Activated T-helper 9 cell treated with anti-CD3 and anti-CD28 coated beads, Interleukin-2, amount 50 U/mL, for 16 hours (primary cell): ENCODE measurements at places on chromosomes 13 and 19.
A peak's percentile ranks its signal among the peaks of the same experiment; 100 is the strongest.

DNA sequence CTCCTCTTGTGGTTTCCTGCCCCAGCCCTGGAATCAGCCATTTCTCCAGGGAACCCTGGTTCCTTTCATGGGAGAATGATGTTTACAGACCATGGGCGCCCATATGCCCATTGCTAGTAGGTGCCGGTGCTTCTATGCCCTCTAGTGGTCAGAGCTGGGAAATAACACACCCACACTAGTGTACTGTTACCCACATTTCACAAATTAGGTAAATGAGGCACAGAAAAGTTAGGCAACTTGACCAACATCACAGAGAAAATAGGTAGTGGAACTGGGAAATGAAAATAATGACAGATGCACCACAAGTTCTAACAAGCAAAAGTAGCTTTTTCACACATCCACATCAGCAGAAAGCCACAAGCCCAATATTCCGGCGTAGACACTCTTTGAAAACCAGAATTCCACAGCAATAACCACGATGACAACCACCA is 1.3 kb upstream of the CEACAM3 start:
- DNase-seq = peak; percentile 39

DNA sequence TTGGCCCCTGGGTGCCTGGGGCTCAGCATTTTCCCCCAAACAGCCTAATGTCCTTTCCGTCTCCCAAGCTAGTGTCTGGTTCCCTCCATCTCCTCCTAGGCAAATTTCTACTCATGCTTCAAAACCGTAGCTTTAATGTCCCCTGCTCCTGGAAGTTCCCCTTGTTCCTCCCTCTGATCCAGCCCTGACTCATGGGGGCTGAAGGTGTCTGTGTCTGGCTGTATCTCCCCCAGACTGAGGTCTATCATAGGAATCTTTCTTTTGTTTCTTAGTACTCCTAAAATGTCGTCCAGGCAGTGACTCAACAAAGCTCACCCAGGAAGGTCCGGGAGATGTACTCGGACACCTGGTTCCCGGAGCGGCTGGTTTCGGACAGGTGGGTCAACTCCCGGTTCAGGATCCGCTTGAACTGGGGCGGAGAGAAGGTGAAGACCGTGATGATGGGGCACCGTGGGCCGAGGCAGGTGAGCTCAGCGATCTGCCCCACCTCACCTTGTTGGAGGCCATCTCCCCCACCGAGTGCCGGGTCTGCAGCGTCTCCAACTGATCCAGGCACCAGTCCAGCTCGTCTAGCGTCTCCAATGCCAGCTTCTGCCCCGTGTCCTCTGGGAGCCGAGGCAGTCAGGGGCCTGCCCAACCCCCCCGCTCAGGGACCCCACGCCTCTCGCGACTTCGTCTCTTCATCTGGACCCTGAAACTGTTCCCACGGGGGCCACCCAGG is 6.2 kb downstream of the PDE4C start:
- DNase-seq = no peak

DNA sequence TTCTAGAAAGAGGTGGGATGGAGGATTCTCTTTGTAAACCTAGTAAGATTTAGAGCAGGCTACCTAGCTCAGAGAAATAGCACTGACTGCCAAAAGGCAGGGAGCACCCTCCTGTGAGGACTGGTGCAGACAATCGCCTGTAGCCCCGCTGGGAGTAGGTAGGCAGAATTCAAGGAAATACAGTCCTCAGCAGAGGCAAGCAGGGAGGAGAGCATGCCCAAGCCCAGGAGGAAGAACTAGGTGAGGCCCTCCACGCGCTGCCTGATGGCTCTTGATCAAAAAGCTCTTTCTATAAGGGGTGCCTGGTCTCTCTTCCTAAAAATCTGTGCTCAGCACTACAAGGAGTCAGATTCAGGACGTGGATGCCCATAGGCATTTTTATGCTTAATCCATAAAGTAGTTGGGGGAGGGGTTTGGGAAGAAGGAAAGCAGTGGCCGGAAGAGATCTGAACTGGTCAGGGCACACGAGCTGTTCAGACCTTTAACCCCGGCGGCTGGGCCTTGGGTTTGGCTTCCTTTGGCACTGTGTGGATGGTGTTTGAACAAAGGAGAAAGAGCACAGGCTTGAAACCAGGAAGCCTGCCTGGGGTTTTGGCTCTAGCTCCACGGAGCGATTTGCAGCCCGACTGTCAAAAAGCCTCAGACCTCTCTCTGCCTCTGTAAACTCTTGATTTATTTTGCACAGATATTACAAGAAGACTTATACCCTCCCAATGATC is 320.6 kb downstream of the FOXO1 start:
- DNase-seq = no peak

GRCh38 chr19:18518639-18519038 is 3.2 kb downstream of the ELL start:
- DNase-seq = no peak

- DNase-seq = no peak
Observed at GRCh38 chr13:36074659-36075058, 56.5 kb downstream of the DCLK1 start.

DNA sequence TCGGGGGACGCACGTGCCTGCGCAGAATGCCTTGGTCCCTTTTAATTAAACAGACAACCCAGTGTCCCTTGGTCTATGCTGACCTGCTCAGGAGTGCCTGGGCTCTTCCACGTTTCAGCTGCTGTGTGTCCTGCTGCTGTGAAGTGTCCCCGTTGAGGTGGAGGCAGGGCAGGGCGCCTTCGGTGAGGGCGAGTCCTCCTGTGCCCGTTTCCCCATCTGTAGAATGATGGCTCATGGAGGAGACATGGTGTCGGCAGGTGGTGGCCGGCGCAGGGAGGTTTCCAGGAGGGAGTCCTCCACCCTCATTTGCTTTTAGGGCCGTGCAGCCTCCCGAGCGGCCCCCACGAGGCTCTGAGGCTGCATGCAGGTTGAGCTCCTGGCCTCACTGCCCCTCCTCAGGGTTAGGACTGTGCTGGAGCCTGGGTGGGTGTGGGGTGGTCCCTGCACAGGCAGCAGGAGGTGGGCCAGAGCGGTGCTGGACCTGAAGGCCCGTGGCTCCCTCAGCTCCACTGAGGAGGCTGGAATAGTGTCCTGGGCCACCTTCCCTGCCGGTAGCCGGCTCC is 8.8 kb downstream of the STK11 start:
- no peak for DNase-seq

GRCh38 chr19:7488736-7489353 is at the start of gene PEX11G:
Gene PEX11G, minus strand, starts transcription at chr19:7489035. Its CDS starts 25 bp downstream, at chr19:7489010.
- DNase-seq = peak; percentile 88

DNA sequence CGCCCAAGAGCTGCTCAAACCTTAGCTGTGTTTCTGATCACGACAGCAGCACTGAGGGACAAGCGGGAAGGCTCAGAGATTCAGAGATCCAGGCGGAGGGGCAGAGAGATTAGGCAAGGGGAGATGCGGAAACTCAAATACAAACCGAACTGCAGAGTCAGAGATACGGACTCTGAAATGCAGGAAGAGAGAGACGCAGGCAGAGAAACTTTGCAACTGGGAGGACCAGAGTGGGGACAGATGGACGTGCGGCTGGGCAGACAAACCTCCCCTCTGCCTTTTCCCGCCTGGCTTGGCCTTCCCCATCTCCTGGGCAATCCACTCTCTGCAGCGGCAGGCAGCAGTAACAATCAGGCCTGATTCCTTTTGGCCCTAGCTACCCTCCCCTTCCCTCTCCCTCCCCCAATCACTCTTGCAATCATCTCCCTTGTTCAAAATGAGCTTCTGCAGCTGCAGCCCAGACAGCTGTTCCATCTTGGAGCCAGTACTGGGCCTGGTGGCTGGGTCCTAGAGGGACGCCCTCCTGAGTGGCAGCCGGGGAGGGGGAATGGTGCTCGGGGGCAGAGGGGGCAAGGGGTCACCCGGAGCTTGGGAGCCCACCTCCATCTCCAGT is 29.7 kb downstream of the OLFM2 start:
- no peak for DNase-seq

GRCh38 chr13:113226873-113227450 is 17.5 kb downstream of the CUL4A start:
- DNase-seq = no peak

DNA sequence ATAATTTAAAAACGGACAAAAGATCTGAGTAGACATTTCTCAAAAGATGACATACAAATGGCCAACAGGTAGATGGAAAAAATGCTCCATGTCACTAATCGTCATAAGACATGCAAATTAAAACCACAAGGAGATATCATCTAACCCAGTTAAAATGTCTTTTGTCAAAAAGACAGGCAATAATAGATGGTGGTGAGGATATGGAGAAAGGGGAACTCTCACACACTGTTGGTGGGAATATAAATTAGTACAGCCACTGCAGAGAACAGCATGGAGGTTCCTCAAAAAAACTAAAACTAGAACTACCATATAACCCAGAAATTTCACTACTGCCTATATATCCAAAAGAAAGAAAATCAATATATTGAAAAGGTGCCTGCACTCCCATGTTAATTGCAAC is 37.9 kb downstream of the OR10H4 start:
- DNase-seq = no peak

- DNase-seq = no peak
Observed at GRCh38 chr13:24267801-24268200, 41.6 kb upstream of the C1QTNF9 start.

DNA sequence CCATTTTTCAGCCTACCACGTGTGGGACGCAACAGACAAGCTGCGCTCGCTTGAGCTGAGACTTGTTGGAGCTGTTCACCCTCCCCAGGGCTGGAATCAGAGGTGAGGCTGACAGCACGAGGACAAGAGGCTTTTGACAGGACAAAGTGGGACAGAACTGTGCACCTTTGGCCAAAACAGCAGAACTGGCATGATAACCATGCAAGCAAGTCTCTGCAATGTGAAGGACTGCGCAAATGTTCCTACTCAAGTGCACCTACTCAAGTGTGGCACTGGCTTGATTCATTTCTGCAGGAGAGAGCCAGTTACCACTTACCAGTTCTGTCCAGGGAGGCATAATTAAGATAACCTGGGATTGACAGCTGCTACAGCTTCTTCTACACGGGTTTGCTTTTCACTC is 62.2 kb upstream of the TM9SF2 start:
- DNase-seq = no peak

- no peak for DNase-seq
Observed at GRCh38 chr13:111302045-111302726, 18.3 kb upstream of the TEX29 start.

GRCh38 chr19:674282-675151 is 1.7 kb upstream of the FSTL3 start:
- DNase-seq = no peak

DNA sequence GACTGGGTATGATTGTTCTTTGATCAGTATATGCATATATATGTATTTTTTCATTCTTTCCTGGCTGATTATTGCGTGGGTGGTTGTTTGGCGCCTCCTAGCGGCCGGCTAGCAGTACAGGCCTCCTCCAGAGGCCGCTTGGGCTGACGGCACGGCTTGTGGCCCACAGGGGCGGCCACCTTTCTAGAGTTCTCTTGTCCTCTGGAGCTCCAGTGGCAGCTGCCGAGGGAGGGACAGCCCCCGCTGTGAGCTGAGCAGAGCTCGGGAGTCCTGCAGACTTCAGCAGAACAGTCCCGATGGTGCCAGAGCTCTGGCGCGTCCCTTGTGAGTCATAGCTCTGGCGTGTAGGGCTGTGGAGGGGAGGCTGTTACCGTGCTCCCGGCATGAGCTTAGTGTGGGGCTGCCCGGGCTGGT is 22.5 kb upstream of the ZNF429 start:
- DNase-seq = peak; percentile 53

DNA sequence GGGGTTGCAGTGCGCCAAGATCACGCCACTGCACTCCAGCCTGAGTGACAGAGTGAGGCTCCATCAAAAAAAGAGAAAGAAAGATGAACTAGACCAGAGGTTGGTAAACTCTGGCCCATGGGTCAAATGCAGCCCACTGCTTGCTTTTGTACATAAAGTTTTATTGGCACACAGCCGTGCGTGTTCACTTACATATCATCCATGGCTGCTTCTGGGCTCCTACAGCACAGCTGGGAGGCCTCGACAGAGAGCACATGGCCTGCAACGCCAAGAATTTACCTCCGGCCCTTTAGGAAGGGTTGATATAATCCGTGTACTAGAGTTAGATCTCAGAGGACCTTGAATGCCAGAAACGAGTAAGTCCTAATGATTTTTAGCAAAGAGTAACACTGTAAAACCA is 46.0 kb downstream of the GNG7 start:
- no peak for DNase-seq

DNA sequence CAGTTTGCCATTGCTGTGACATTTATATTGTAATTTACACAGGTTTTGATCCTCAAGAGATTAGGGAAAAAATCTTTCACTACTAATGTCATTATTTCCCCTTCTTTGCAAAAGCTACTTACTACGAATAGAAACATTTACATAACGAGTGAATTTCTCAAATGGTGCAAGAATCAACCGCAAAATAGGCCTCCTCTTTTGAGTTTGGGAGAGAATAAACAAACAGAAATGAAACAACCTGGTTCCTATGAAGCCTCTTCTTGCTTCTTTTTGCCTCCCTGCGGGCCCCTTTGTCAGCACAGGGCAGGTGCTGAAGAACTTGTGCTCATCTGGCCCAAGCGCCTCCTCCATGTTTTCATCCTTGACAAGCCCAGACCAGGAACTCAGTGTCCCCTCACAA is 10.1 kb upstream of the GJA3 start:
- DNase-seq = no peak

GRCh38 chr13:28392428-28392827 is 102.5 kb downstream of the FLT1 start:
- no peak for DNase-seq

DNA sequence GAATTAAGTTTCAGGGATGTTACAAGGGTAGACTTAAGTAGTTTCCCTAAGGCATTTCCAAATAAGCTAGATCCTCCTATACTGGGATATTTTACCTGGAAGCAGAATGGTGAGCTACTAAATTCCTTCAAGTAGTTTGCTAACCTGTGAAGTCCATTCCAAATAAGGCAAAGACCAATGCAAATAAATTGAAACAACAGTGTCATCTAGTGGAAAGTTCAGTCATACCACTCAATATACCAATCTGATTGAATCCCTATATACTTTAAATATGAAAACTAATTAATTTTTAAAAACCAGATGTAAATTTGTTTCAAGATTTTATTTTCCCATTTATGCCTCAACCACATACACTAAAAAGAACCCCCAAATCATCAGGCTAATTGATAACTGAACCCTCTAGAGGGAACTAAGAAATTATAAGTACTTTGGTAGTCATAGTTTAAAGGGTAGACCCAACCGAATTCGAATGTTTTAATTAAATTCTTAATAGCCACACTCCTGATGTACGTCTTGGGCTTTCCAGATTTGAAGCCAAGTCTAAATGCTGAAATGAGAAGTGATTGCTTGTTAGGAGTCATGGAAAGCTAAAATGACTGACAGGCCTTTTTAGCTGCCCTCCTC is 223.7 kb downstream of the TBC1D4 start:
- DNase-seq = no peak

- no peak for DNase-seq
Observed at GRCh38 chr19:56905631-56906150, 65.2 kb upstream of the PEG3 start.

GRCh38 chr13:86601351-86601750 is 802.1 kb upstream of the SLITRK6 start:
- DNase-seq = no peak

DNA sequence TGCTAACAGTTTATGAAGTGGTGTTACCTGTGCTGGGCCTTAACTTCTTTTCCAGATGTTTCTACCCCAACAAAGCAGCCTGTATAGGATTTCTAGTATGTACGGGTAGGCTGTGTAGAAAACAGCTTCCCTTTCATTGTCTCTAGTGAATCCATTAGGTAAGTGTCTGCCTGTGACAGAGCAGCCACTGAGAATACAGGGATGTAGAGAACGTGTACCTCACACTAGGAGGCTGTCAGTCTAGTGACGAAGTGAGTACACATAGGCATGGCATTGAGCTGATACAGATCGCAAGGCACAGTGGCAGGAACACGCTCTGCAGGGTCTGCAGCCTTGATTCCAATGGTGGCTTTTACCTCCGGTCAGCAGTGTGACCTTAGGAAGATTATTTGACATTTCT is 117.7 kb downstream of the SHISA2 start:
- no peak for DNase-seq

- DNase-seq = no peak
Observed at GRCh38 chr13:34751044-34751443, 191.0 kb upstream of the NBEA start.
